ENCODE measurements at places on chromosomes 2 and 18.

GRCh38 chr2:119657466-119658145, 21.4 kb upstream of the TMEM177 start:
- no peak for DNase-seq

DNA sequence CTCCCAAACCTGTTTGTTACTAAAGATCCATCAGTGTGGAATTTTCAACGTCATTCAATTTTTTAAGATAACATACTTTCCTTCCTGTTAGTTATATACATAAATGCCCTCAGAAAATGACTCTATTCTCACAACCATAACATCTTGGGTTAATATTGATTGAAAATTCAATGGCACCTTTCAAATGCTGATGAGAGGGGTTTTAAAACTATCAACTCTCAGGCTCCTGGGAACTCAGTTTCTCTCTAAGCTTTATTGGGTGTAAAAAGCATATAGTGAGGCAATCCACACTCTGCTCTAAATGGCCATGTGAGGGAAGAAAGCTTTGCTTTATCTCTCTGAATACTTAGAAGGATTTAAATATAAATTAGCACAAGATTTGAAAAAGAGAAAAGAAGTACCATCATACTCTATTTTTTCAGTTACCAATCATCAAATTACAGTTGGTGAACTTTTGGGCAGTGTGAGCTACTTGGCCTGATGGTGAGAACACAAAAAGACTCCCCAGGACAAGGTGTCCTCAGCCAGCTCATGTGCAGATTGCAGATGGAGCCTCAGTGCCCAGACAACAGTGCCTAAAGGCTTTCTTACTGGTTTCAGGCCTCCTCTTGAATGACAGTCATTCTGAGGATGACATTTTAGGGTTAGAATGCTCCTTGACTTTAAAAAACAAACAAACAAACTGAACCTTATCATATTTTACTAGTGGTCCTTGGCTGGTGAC, 24.6 kb upstream of the CERS6 start:
- DNase-seq = no peak

GRCh38 chr2:223262946-223263345, 211.0 kb downstream of the KCNE4 start:
- no peak for DNase-seq

- DNase-seq = peak; percentile 20
Observed at GRCh38 chr2:221571025-221571550, 1.0 kb downstream of the EPHA4 start.

GRCh38 chr2:140893685-140894084, 1237.1 kb downstream of the LRP1B start:
- DNase-seq = no peak

DNA sequence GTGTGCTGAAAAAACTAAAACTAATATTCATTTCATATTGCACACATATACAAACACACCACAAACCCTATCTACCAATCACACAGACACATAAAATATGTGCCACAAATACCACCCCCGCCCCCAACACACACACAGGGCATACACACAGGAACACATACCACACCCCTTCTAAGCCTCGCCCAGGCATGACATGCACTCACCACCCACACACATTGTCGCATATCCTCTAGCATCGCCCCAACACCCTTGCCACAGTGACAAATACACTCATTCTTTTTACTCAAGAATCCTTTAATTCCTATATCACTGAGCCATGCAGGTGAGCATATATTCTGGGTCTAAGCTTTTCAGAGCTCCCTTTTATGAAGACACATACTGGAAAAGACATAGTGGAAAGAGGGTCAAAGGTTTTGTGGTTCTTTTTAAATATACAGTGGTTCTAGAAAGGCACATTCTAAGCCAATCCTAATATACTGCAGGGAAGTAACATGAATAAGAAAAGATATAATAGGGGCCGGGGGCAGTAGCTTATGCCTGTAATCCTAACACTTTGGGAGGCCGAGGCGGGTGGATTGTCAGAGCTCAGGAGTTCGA, 24.5 kb upstream of the LCLAT1 start:
- peak; percentile 31 for DNase-seq

DNA sequence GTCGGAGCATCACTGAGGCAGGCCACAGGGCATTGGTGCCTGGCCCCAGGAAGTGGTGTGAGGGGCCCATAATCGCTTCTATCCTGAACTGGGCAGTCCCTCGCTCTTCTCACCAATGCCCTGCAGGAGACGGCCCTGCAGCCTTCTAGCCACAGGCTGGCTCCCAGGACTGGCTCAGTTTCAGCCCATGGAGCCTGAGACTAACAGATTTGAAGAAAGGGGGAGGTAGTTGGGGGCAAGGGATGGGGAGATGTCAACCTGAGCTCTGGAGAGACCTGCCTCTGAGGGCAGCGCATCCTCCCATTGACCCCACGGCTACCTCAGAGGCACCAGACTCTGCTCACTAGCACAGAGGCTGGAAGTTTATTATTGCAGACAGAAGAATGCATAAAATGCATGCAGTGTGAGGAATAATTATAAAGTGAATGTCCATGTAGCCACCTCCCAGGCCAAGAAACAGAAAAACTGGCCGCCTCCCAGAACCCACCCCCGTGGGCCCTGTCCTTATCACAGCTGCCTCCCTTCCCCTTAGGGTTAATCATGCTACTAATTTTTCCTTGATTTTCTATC, 1.4 kb downstream of the TOGARAM2 start:
- DNase-seq = no peak

GRCh38 chr2:28545590-28546200, 49.8 kb downstream of the PLB1 start:
- peak; percentile 52 for DNase-seq

- no peak for DNase-seq
Observed at GRCh38 chr2:72081451-72081850, 66.2 kb downstream of the CYP26B1 start.

DNA sequence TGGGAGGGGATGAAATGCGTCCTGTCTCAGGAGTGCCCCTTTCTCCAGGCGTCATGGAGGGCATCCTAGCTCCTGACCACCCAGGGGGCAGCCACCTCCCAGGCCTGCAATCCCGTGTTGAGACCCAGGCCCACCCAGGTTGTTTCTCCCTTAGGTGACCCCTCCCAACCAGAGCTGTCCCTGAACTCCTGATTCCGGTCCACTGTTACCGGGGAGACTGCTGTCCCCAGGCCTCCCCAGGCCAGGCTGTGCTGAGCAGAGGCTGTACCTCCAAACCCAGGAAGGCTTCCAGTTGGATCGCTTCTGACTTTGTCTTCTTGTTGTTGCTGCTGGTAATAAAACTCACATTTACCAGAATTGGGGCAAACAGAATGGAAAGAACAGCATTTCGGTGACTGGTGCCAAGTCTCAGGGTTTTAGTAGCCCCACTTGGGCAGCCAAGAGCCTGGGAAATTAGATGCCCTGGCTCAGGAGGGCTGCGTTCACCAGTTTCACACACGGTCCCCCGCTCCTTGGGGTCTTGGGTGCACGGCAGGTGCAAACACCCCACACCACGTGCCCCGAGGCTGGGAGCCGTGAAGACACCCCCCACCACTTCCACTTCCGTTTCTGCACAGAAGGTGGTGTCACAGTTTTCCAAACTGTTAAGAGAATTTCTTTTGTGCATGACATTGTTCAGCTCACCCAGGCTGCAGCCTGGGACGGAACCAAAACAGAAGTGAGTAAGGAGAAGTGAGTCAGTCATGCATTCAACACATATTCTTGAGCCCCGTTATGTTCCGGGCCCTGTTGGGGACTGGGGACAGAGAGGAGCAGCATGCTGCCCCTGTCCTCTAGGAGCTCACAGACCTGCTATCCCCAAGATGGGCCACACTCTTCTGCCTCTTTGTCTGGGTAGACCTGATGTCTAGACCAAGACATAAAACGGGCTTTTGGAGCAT, 29.4 kb downstream of the ITM2C start:
- DNase-seq = no peak

GRCh38 chr2:88416016-88416663, 36.4 kb downstream of the FOXI3 start:
- no peak for DNase-seq

DNA sequence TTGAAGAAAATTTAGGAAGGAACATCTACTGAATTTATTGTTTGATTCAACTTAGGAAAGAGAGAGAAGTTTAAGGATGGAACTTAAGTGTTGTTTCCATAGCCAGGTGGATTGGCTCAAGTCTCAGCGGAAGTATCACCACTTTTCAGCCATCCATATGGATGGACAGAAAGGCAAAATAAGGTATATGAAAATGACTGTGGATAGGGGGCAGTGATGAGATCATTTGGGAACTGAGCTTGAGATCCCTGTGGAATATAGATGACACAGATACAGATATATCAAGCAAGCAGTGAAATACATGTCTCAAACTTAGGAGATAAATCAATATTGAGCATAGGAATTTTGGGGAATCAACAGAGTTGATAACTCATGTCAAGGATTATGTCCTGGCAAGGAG, 1462.7 kb upstream of the NXPH2 start:
- DNase-seq = no peak

DNA sequence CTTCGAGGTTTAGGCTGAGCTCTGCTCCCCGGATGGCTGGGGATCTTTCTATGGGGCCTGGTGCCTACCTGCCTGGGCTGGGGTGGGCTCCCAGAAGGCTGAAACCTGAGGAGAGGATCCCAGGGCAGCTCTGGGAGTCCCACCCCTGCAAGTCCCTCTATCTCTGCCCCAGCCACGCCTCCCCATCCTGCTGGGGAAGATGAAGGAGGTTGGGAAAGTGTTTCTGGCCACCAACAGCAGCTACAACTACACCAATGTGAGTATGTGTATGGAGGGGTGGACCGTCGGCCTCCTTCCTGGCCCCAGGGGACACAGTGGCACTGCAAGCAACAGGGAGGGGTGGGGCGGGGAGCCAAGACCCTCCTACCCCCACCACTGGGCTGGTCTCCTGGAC, 2.7 kb downstream of the NT5DC4 start:
- no peak for DNase-seq

DNA sequence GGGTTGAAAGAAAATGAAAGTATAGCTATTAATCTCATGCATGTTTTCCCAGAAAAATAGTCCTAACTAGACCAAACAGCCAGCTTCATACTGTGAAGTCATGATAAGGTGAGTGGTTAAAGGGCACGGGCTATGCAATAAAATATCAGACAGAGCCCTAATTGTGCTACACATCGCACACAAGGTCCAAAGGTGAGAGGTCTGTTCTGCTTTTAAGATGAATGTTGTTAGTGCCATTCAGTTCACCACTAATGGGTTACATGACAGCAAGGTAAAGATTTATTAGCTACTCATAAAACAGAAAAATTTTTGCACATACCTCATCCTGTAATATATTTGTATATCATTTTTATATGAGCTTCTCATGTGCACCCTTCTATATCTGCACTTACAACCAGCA, 105.0 kb upstream of the STK17B start:
- DNase-seq = no peak

- no peak for DNase-seq
Observed at GRCh38 chr2:7007846-7008741, 90.9 kb downstream of the RNF144A start.

GRCh38 chr2:45404807-45405297, 206.2 kb downstream of the SRBD1 start:
- no peak for DNase-seq

DNA sequence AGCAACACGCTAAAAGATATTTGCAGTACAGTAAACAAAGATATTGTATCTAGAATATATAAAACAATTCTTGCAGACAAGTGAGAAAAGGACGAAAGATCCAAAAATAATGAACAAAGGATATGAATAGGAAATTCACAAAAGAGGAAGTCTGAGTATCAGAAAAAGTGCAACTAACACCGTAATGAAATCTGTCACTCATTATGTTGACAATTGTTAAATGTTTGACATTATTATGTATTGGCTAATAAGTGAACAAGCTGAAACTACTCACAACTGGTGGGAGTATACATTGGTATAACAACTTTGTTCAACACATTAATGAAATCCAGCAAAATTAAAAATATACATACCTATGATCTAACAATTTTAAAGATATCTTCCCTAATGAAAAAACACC, 36.7 kb upstream of the ASXL3 start:
- DNase-seq = no peak

DNA sequence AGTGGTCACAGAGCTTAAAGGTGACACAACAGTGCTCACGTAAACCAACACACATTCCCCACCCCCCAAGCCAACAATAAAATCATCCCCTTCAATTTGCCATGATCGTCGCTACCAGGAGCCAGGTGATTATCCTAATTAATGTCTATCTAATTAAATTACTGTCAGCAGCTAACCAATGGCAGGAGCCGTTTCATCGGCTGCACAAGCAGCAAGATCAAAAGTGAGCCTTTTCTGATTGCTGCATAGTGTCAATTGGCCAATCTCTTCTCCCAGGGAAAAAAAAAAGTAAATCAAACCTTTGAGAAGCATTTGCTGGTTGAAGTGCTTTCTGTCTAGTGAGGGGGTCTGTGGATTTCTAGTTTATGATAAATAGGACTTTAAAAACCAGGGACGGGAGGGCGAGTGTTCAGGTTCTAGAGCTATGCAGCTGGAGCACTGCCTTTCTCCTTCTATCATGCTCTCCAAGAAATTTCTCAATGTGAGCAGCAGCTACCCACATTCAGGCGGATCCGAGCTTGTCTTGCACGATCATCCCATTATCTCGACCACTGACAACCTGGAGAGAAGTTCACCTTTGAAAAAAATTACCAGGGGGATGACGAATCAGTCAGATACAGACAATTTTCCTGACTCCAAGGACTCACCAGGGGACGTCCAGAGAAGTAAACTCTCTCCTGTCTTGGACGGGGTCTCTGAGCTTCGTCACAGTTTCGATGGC, at the start of gene TBR1:
Gene TBR1 (plus strand): TSS at position 311 of the 721 bp plus-strand sequence. CDS start 114 bp downstream, at position 425.
- no peak for DNase-seq

DNA sequence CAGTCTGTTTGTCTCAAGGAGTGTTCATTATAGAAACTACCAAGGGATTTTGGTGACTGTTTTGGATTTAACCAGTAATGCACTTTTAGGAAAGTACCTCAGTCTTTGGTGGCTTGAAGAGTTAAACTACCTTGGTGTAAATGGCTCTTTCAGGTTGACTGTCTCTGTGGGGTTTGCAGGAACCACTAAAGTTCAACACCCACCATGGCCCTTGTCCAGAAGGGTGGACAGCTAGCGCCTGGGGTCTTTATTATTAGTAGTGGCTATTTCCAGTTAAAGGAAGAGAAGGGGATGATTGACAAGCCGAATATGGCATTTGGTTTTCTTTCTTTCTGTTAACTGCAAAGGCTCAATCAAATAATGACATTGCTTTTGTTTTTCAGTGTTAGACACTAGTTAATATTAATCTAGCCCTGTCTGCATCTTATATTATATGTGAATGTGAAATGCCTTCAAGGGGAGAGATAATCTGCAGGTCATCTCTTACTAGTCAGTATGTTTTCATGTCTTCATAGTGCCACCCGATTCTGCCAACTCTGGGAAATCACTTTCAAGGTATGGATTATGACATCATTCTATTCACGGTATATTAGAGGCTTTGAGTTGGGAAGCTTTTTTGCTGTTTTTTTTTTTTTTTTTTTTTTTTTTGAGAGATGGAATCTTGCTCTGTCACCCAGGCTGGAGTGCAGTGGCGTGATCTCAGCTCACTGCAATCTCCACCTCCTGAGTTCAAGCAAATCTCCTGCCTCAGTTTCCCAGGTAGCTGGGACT, 56.4 kb downstream of the MAP4K4 start:
- no peak for DNase-seq

DNA sequence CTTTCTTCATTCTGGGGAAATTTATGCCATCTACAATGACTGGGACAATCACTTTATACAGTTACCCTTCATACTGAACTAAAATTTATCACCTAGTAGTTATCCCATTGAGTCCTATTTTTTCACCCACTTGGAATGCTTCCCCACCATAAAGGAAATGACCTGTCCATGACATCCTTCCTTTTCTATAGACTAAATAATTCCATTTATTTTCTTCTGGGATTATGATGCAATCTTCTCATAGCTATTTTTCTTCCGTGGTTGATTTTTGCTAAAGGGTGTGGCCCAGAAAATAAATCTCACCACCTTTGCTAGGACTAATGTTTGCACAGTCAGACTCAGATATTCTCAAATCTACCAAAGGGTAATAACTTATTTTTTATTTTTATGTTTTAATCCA, 186.1 kb upstream of the NRXN1 start:
- no peak for DNase-seq

Measured in T-helper 1 cell (primary cell).